ENCODE measurements at places on chromosomes 13 and 19.
A peak's percentile ranks its signal among the peaks of the same experiment; 100 is the strongest.

DNA sequence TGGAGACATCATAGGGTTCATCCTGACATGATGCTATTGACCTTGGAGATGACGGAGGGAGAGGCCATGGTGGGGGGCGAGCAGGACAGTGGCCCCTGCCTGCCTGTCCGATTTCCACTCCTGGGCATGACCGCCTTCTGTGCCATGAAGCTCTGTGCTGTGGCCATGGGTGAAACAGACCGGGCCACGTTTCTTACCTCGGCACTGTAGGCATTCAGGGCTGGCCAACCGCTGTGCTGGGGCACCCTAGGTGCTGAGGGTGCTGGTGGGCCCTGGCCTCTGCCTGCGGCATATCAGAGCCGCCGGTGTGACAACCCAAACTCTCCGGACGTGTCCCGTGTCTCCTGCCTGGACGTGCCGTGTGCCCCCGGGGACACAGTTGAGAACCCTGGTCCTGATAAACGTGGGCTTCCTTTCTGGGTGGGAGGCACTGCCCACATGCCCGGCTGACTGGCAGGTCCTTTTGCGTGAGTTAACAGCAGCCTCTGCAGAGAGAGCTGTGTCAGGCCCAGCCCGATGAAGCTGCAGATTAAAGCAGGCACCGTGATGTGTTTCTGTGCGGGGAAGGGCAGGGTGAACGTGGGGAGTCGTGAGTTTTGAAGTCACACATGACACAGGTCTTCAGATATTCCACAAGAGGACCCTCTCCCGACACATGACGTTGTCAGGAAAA lies 46.5 kb downstream of the TMEM255B start:
- no peak for DNase-seq

DNA sequence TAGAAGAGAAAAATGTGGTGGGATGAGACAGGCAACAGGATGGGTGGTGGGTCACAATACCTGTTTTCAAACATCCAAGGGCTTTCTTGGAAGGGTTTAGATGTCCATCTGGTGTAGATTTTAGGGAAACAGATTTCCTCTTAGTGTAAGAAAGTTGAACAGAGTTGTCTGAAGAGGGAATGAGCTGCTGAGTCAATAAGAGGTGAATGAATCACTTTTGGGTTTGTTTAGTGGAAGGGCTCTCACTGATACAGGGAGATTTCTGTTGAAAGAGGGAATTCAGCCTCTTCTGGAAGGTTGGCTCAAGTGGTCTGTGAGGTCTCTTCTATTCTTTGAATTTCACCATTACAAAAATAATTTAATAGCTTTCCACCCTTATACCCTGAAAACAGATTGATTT lies 54.6 kb downstream of the LACC1 start:
- no peak for DNase-seq

DNA sequence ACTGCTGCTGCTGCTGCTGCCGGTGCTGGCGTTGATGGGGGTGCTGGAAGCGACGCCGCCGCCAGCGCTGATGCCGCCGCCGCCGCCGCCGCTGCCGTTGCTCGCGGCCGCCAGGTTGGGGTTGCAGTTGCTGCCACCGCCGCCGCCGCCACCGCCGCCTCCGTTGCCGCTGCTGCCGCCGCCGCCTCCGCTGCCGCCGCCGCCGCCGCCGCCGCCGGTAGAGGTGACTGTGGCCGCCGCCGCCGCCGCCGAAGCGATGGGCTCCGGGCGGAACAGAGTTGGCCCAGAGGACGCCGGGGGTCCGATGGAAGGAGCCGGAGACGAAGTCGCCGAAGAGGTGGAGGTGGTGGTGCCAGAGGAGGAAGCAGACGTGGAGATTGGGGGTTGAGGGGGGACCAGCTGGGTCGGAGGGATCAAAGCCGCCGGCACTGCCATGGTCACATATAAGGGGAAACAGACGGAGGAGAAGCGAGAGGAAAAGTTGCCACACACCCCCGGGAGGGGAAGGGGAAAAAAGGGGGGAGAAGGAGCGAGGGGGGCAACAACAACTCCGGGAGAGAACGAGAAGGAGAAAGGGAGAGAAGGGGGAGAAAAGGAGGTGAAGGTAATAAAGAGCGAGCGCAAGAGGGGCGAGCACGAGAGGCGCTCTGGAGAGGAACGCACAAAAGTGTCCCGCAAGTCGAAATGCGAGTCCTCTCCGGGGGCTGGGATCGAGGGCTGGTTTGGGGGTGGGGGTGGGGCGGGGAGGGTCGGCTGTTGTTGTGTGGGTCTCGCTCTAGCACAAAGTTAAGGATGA lies 471 bp downstream of the DACH1 start:
- peak; percentile 4 for DNase-seq

DNA sequence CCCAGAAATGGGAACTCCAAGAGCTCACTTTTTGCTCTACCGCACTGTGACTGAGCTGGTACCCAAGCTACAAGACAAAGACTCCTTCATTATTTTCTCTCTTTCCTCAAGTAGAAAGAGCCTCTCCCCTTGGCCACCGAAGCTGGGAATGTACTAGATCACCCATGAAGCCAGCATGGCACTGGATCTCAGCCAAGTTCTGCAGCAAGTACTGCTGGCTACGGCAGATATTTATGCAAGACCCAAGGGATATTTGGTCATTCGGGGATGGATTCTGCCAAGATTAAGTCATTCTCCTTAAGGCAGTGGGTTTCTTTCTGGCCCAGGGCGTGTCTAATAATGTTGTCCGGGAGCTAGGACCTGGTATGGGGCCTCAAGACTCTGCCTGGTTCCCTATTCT lies 633.5 kb downstream of the SLITRK1 start:
- DNase-seq: no peak

GRCh38 chr13:43238341-43239083 lies 215.1 kb downstream of the DNAJC15 start:
- DNase-seq: no peak

- DNase-seq: no peak
These were observed 552.1 kb downstream of the DCT start for GRCh38 chr13:93927431-93927830.

GRCh38 chr19:1355568-1356507 lies 27.9 kb upstream of the NDUFS7 start:
- DNase-seq: peak; percentile 18

DNA sequence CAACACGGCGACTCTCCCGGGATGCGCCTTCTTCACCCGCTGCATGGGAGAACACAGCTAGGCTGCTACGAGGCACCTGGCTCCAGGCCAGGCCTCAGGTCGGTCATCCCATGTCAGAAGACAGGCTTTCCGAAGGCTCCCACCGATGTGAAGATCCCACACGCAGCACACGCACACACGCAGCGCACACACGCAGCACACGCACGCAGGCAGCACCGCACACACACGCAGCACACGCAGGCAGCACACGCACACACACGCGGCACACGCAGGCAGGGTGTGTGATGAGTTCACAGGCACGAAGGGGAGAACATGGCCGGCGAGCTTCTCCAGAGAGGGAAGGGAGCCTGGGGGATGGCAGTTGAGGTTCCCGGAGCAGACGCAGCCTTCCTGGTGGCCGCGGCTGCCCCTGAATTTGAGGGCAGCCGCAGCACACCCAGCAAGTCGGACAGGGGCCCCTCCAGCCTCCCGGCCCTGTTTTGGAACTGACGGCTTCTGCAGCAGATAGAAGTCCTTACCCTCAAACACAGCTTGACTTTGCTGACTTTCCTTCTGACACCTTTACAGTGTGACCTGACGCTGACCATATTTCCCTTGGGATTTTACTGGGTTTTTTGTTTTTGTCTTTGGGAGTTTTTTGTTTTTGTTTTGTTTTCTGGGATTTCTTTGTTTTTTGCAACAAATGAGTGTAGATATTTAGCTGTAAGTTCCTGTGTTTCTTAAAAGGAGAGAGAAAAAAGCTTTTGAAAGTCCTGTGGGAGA lies 55.9 kb downstream of the RASA3 start:
- no peak for DNase-seq

All from activated CD4-positive, alpha-beta T cell treated with anti-CD3 and anti-CD28 coated beads, Interleukin-2, Interleukin-6, amounts not matched to agents 100 ng/mL and 50 ng/mL, durations not matched to agents 16 hours and 8 hours (primary cell).